ENCODE measurements at places on chromosomes 7 and 10.

GRCh38 chr10:71309919-71310318, 9.1 kb upstream of the SLC29A3 start:
- DNase-seq: no peak

GRCh38 chr10:49139846-49140195, 6.0 kb upstream of the FAM170B start:
- DNase-seq: no peak

DNA sequence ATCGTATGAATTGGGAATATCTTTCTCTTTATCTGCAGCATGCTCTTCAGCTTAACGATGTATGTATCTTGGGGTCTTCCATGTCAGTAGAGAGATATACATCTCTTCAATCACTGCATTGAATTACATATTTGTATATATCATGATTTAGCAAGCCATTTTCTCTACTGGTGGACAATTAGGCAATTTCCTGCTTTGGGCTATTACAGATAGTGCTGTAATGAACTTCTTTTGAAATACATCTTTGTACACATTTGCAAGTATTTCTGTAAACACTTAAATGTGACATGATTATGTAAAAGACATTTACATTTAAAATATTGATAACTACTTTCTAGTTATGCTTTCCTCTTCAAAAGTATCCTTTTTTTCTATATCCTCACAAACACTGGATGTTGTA, 199.0 kb downstream of the PPP1R9A start:
- DNase-seq: no peak

- DNase-seq: no peak
Observed at GRCh38 chr10:122142641-122143237, 128.4 kb upstream of the BTBD16 start.

GRCh38 chr7:55363386-55364170, 1.6 kb upstream of the LANCL2 start:
- no peak for DNase-seq

All from NCI-H1694 treated with DMSO at 0.1 percent for 48 hours (cell line).